ENCODE measurements at places on chromosomes 7 and 10. TPM values are rescaled to one million over a fixed set of nuclear protein-coding genes. Genes with fewer than 3 reads are reported as not detected.

Gene VGF
- 0.17 TPM for total RNA-seq

Gene OR13A1
- not detected for total RNA-seq

Gene FAM180A
- not detected for total RNA-seq

Gene EVX1
- total RNA-seq: not detected

Gene PTN
- total RNA-seq: not detected

Gene NRCAM
- total RNA-seq: 0.21 TPM
